ENCODE measurements at places on chromosomes 12 and 14.
A peak's percentile ranks its signal among the peaks of the same experiment; 100 is the strongest.

GRCh38 chr14:38948171-38948570 is 154.9 kb downstream of the SEC23A start:
- no peak for DNase-seq

GRCh38 chr14:61528591-61529021 is 166.7 kb upstream of the HIF1A start:
- no peak for DNase-seq

GRCh38 chr12:7806863-7807487 is 17.8 kb downstream of the NANOG start:
- peak; percentile 41 for DNase-seq

- no peak for DNase-seq
Measured at GRCh38 chr12:52832451-52832850, 1.7 kb downstream of the KRT79 start.

DNA sequence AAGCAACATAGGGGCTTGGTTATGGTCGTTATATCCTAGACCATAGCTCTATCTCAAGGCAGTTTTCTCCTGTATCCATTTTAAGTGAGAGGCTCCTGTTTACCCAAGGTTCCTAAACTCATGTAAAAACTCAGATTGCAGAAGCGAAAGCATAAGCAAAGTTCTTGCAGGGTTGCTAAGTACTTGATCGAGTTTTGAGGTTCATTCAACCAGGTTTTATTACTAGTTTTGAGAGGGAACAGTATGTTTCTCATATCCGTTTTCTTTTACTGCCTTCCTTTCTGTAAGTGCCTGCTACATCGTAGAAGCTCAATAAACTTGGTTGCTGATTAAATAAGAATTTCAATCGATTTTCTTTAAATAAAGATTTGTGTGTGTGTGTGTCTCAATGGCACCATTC is 5.1 kb downstream of the AKAP3 start:
- no peak for DNase-seq

DNA sequence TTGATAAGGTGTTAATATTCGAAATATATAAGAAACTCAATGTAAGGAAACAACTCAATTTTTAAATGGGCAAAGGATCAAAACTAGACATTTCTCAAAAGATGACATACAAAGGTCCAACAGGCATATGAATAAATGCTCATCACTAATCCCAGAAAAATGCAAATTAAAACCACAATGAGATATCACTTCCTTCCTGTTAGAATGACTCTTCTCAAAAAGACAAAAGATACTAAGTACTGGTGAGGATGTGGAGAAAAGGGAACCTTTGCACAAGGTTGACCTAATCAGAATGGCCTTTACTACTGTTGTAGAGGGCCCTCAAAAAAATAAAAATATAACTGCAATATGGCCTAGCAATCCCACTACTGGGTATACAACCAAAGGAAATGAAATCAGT is 383.4 kb downstream of the KCNH5 start:
- no peak for DNase-seq

DNA sequence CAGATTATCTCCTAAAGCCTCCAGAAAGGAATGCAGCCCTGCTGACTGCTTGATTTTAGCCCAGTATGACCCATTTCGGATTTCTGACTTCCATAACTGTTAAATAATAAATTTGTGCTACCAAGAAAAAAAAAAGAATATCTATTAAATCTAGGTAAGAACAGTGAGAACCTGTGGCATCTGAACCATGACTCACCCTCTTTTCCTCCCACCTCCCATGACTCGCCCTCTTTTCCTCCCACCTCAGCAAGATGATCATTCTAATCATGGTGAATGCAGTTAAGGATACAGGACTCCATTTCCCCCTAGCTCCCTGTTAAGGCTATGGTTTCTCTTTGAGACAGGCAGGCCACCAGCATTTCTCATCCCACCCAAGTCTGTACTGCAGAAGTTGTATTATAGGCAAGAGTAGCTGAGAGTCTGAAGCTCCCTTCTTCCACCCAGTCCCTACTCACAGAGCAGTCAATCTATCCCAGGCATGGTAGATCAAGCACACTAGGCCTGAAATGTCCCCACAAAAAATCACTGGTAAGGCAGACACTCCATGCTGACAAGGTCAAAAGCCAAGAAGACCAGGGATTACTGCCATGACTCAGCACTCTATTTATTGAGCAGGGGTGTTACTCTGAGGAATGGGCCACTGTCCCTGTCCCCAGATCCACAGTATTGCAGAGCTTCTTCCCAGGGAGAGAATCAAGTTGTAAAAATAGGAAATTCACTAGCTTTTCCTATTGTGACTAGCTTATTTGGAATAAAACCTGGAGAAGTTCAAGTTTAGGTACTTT is 188.9 kb downstream of the ADAMTS20 start:
- no peak for DNase-seq

- no peak for DNase-seq
Measured at GRCh38 chr14:61385002-61385685, 63.8 kb downstream of the PRKCH start.
